GM12891 (cell line): ENCODE measurements at places on chromosomes 2 and 18.
A peak's percentile ranks its signal among the peaks of the same experiment; 100 is the strongest.

- DNase-seq, result no peak
Observed at GRCh38 chr18:3014503-3015203, 1.7 kb upstream of the LPIN2 start.

DNA sequence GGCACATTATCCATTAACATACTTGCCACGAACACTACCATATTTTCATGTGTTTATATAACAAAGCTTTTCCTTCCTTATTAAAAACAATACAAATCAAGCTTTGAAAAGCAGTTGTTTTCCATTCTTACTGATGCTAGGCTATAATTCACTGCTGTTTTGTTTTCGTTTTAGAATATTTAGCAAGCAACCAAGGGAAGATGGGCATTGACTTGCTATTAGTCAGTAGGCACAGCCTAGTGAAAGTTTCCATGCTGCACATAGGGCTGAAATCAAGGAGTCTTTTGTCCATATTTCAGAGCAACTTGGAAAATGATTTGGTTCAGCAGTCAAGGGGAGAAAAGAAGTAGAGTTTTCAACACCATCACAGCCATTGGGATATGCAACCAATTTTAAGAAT lies 31.3 kb downstream of the BCL2 start:
- no peak for DNase-seq

DNA sequence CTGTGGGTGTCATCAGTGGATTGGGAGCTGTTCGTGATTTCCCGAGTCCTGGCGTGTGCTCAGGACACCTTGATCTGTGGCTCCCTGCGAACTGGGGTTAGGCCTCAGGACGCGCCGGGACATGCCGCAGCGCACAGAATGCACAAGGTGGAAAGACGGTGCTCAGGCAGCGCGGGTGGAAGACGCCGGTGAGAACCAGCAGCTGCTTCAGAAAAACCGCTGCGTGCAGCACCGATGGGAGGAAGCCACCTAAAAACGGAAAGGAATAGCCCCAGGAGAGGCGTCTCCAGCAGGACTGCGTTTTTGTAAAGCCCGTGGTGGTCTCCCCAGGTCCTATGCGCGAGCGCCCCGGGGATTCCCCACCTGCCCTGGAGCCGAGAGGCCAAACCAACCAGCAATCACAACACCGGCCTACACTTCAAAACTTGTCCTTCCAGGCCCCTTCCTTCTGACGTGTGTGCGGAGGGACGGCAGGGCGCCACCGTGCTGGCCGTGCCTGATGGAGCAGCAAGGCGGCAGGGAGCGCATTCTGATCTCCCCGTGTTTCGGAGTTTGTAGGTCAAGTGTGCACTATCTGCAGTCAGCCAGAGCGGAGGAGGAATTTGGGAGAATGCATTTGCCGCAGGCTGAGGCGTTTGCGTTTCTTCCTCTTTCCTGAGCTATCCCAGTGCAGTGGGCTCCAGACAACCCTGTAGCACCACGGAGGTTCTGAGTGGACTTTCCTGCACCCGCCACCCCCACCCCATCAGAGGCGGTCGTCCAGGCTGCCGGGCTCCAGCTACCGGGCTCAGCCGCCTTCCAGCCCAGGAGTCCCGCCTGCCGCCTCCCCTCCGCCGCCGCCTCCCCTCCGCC lies 32.2 kb downstream of the RTP5 start:
- no peak for DNase-seq

DNA sequence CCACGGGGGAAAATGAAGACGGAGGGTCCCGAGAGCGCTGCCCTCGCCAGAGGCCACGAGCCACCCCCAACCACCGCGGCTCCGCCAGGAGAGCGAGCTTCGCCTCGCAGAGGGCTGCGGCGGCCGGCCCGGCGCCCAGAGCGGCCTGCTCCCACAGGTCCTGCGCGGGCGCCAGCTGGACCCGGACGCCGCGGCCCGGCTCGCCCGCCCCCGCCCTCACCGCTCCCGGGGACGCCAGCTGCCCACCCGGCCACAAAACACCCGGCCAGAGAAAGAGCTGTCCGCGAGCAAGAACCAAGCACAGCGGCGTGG lies 709 bp downstream of the PTPN2 start:
- no peak for DNase-seq

DNA sequence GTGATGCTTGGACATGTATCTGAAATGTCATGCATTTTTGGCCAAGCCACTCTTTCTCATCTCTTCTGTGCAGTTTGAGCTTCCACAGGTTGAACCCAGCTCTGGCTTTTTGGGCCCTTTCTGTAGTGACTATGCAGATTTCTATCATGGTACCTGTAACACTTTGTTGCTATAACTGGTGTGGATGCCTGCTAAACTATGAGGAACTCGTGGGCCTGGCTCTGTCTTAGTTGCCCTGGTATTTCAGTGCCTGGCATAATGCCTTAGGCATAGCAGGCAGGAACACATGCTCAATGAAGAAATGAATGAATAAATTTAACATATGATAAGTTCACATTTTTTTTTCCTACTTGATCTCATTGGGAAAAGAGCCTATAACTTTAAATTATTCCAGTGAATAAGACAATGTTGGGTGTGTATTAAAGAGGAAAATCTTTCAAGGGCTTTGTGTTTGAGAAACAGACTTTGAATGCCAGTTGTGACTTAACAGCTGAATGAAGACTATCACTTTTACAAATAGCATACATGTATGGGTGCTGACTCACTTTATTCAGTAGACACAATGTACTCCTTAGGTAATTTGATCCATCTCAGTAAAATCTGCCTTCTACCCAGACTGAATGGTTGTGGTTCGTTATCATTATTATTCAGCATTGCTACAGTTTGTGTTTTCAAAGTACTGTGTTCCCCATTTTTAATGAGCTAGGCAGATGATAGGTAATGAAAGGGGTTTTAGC lies 86.4 kb upstream of the MAP4K3 start:
- DNase-seq, result no peak

- DNase-seq, result no peak
Observed at GRCh38 chr2:159152128-159152778, 134.2 kb downstream of the WDSUB1 start.

DNA sequence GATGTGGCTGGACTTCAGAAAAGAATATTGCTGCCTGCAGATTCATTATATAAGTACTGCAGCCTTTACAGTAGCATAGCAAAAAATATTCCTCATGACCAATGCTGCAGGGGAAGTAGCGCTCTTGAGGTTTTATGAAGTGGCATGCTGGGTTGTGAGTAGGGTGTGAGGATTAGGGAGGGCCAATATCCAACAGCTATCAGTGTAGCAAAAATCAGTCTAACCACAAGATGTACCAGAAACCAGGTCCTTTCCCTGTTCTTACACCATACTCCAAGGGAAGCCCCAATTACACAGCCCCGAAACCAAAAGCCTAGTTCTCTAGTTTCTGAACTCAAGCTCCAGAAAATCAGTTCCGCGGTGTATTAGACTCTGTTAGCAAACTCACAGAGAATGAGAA lies 1082.2 kb upstream of the DDX18 start:
- no peak for DNase-seq

DNA sequence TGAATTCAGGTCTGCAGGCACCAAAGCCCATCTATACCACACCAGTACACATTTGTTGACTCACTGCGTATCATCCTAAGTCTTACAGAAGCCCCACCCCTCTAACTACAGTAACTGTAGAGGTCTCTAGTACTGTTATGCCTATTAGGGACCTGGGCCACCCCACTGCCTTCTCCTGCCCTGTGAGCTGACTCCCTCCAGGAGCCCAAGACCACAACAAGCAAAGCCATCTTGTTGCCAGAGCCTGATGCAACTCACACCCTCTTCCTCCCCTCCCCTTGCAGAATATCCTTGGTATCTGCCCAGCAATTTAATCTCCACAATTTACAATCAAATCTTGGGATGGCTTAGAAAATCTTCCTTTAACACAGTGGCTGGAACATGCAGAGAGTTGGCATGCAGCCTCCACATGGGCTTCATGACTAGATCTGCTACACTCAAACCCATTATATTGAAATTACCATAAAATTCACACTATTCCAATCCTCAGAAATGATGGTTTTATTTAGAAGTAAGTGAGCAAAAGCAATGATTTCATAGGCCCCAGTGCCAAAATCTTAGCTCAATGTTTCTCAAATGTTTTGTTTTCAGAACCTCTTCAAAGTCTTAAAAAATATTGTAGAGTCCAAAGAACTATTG lies 17.7 kb upstream of the CYP1B1 start:
- no peak for DNase-seq

DNA sequence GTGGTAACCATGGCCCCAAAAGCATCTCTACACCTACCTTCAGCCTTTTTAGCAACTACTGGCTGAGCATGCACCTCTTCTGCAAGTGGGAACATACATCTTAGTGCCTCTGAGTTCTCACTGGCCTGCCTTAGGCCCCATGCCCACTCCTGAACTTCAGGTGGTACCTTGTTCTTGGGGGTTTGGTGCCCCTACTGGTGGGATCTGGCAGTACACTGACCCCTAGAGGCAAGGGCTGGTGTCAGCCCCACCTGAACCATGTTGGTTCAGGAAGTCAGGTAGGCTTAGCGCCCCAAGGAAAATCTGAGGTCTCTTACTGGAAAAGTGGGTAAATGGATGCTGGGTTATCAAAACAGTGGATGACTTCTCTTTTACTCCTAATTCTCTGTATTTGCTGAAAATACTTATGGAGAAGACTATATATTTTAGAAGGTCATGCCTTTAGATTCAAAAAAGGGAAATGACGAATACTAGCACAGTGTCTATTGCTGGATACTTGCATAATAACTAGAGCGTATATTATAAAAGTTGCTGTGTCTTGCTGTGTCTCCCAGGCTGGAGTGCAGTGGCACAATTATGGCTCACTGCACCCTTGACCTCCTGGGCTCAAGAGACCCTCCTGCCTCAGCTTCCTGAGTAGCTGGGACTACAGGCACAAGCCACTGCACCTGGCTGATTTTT lies 84.6 kb downstream of the RAB31 start:
- no peak for DNase-seq

GRCh38 chr18:49747876-49748275 lies 65.5 kb downstream of the ACAA2 start:
- DNase-seq, result no peak

DNA sequence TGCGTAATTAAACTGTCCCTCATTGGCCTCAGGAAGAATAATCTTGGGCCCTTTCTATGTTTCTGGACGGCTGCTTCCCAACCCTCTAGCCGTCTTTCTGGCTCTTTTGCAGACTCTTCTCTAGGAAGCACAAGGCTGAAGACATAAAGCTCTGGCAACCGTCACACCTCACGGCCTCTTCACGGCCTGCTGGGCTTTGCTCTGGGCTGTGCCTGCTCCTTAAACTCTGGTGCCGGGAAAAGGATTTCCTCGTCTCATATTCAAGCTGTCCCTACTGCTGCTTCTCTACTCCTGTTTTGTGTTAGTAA lies 36.0 kb upstream of the WIPF1 start:
- no peak for DNase-seq

GRCh38 chr2:595831-596592 lies 81.2 kb downstream of the TMEM18 start:
- DNase-seq, result no peak

DNA sequence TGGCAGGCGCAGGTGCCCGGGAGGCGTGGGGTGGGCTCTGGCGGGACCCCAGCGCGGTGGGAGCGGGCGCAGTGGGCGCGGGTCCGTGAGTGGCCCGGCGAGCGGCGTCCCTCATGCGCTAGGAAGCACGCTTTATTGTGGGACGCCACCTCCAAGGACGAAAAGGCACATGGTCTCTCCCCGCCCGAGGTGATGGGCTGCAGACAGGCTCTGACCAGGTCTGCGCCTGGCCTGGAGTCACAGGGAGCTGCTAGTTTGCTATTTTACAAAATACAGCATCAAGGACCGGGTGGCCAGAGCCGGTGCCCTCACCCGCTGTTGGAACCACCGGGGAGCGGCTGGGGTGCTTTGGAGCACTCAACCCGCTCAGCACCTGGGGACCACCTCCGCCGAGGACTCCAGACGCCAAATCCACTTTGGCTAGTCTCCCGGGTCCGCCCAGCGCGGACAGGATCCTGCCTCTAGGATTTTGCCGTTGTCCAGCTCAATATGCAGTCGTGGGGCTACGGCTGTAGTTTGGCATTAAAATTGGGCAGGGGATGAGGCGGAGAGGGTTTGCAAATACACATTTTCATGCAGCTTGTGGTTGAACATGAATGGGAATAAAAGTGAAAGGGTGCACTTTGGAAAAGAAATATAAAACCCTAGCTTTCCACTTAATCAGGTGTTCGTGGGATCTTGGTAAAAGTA lies 65.4 kb downstream of the LRRFIP1 start:
- DNase-seq, result no peak

DNA sequence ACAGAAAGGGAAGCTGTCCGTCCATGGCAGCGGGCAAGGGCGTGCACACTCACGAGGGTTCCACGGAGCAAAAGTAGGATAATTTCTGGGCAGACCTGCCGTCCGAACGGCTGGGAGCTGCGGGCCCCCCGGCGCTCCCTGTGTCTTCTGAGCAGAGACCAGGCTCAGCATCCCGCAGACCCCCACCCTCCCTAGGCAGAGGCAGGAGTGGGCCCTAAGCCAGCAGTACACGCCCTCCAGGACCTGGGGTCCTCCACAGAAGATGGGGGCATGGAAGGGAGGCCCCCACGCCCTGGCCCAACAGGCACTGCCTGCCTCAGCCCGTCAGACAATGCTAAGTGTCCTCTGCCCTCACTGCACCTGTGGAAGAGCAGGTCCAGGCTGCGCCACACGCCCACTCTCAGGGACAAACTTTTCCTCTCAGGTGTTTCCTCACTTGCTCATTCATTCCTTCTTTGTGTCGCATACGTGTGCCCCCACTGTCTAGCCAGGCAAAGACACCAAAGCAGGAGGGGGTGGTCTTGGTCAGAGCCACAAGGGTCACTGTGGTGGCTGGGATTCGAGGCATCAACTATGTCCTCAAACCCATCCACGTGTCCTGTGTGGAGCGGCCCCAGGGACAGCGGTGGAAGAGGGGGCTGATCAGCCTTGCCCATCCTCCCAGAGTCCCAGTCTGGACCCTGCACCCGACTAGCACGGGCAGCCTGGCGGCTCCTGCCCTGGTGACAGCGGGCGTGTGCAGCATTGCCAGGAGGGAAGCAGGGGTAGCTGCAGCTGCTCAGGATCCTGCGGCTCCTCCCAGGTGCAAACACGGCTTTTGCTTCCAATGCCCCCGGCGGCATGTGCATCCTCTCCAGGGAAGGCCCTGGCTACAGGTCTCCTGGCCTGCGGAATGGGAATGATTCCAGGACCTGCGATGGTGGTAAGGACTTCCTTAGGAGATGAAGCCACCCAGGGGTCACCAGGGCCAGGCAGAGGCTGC lies 2.4 kb upstream of the GPC1 start:
- DNase-seq, result no peak

DNA sequence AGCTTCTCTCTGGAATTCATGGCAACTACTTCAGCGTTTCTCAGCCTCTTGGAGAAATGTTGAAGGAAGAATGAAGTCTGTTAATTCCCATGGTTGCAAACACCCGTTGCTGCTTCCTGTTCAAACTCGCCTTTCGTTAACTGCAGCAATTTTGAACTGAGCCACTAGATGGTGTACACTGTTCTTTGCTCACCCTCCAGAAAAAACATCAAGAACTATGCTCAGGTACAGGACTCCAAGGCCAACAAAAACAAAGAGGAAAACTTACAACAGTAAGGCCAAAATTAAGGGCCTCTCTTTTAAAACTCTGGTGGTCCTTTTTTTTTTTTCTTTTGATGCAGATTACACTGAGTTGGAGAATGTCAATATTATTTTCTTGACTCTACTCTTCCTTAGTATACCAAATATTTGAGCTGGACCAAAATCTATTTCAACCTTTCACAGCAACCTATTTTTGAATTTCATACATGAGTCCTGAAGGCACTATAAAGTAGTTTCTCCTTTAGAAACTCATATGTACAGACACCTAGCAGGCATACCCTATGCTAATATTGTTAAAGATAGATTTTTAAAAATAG lies 58.2 kb downstream of the KLHL14 start:
- DNase-seq, result peak; percentile 18
